Breast epithelium (tissue), 4 donors: ENCODE measurements at places on chromosomes 6 and 20.

GRCh38 chr6:105509506-105510331, 106.8 kb upstream of the PREP start:
- DNase-seq = no peak

GRCh38 chr20:9179193-9179802, 110.4 kb downstream of the PLCB4 start:
- no peak for DNase-seq

- peak; percentile 96 for DNase-seq
Observed at GRCh38 chr20:18507218-18508191, at the start of gene SEC23B. SEC23B (plus strand) TSS chr20:18507940; CDS start chr20:18510836, 2,896 bp downstream.

DNA sequence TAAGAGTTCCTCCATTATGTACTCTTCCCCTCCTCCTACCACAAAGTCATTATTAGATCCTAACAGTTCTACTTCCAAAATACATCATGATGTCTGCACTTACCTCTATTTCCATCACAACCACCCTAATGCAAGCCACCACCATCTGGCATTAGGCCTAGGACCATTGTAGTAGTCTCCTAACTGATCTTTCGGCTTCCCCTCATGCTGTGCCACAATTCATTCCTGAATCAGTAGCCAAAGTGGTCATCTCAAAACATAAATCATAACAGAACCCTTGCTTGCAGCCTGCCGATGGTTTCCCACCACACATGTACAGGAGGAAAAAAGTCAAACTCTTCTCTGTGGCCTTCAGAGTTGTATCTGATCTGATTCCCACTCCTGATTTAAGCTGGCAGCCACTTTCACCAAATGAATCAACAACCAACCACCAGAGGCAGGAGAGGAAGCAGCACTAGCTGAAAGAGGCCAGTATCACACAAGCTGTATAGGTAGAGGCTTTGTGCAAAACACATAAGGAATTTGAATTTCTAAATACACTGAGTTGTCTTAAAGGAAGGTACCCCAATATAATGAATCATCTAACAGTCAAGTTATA, 26.1 kb downstream of the FAM184A start:
- DNase-seq = no peak

DNA sequence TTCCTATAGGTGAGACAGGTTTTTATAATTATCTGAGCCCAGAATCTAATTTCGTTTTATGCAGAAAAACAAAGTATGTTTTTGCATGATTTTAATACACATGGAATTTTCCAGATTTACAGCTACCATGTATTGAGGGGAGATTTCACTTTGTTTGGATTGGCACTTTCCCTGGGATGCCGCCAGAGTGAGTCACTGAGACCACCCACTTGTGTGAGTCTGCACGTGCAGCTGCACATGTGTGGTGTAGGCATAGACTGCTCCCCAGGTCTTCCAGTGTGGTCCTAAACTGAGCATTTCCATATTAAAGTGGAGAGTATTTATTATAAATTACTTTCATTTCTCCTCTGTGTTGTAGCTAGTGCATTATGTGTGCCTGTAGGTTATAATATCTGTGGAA, 186.8 kb downstream of the UBE3D start:
- no peak for DNase-seq

DNA sequence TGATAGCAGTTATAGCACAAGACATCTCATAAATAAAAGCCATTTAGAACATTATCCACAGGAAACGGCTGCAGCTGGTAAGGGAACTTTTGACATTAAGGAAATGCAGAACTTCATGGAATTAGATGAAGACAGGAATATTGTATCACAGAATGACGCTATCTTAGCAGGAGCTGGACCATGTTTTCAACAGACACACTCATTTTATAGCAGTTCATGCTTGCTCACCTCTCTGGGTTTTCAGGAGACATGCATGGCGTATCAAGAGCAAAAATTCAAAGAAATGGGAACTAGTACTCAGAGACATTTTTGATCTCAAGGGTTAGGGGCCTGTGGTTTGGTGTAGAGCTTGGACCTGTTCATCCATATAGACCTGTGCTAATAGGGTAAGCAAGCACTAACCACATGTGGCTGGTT, 125.0 kb downstream of the FYN start:
- DNase-seq = no peak

GRCh38 chr6:105921781-105922180, 164.4 kb upstream of the PRDM1 start:
- DNase-seq = no peak

- no peak for DNase-seq
Observed at GRCh38 chr6:168021581-168021980, 24.1 kb downstream of the KIF25 start.

GRCh38 chr20:63529861-63530787, 7.1 kb downstream of the PTK6 start:
- no peak for DNase-seq

- no peak for DNase-seq
Observed at GRCh38 chr20:59743308-59743707, 139.0 kb downstream of the PHACTR3 start.

GRCh38 chr20:61954276-61955021, 111.2 kb downstream of the TAF4 start:
- DNase-seq = peak; percentile 34

DNA sequence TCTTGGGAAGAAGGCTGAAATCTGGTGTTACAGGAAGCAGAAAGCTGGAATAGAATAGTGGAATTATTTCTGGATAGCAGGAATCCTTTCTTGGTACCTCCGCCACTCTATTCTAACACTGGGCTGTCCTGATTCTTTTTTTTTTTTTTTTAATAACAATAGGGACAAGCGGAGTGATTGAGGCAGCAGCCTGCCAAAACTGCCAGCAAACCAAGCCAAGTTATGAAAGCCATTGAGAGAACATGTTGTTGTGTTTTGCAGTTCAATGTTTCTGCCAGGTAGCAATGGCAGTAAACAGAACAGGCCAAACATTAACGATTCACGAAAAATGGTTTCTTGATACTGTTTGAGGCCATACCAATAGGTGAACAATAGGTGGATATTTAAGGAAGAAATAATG, 47.1 kb downstream of the SLC26A8 start:
- no peak for DNase-seq

DNA sequence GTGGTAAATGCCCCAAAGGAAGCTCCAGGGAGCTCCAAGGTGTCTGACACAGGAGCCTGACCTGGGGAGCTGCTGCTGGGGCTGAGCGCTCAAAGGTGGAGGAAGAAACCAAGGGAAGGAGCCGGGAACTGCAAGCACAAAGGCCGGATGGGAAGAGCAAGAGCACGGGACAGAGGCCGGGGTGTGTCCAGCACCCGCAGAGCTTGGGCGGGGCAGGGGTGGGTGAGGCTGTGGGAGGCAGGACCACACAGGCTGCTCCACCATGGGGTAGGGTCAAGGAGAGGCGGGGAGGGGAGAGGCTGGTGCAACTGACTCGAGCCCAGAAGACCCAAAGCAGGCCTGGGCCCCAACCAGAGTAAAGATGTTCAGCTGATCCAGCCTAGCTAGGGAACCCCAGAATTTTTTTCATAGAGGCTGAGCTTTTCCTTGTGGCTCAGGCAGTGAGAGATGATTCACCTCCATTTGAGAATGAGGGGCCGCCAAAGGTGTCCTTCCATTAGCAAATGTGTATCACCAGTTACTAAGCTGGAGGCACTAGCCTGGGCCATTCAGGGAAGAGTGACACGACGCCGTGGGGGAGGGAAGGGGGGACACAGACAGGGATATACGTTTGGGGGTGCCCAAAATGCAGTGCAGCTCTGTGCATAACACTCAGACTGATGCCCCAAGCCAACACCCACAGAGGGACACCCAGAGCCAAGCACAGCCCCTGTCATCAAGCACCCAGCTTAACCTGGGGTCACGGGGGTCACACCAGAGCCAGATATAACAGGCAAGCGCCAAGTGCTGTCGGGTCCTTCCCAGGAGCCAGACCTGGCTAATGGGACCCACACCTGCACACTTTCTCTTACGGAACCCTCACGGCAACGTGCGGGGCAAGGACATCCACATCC, 21.3 kb upstream of the TLDC2 start:
- no peak for DNase-seq

DNA sequence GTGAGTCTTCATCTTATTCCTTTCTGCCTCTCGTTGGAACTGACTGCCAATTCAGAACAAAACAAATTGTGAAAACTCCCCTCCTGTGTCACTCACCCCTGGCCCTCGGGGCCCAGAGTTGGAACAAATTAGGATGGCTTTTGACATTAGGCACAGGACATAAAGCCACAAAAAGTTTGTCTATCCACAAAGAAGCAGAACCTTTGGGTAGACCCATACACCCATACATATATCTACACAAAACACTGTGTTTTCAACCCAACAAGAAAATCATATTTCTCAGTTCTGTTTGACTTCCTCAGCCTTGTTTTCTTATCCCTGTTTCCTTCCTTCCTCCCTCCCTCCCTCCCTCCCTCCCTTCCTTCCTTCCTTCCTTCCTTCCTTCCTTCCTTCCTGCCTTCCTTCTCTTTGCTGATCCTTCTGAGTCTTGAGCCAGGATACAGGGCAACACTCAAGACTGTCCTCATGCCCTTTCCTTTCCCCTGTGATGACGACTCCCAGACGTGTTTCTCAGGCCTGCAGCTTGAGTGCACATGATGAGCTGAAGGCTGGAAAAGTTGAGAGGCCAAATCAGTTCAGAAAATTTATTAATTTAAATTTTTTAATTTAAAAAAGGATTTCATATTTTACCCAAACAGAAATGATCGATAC, 41.7 kb upstream of the NKX2-2 start:
- DNase-seq = no peak

DNA sequence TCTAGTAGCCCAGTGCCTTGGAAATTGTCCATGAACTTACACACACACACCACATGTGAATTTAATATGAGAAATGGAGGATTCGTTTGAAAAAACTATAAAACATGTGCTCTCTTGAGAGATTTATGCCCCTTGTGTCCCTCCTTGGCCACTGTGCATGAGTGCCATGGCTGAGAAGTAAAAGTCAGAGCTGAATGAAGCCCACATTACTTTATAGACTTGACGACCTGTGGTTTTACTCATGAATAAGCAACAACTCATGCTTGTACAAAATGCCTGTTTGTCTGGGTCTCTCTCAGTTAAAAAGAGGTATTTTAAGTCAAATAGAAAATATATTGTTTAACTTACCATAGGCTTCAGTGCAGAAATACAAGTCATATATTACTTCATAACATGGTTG, 102.7 kb downstream of the KCNQ5 start:
- no peak for DNase-seq

DNA sequence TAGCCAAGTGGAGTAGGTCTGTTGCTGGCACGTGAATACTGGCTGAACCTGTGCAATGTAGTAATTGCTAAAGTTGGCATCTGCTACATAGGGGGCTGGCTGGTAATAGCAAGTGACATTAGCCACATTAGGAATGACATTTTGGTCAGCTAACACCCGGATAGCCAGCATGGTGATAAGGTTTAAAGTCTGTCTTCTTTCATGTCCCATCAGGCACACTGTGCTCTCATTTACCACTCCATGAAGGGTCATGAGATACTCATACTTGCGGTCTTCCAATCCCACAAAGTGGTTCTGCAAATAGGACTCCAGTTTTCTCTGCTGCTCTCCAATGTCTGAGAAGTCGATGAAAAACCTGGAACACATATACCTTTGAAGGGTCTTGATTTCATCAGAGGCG, 2.8 kb downstream of the TENT5A start:
- no peak for DNase-seq

GRCh38 chr6:36963451-36964290, 9.1 kb downstream of the PI16 start:
- DNase-seq = no peak

GRCh38 chr20:13348311-13349234, 127.5 kb downstream of the ISM1 start:
- DNase-seq = no peak

DNA sequence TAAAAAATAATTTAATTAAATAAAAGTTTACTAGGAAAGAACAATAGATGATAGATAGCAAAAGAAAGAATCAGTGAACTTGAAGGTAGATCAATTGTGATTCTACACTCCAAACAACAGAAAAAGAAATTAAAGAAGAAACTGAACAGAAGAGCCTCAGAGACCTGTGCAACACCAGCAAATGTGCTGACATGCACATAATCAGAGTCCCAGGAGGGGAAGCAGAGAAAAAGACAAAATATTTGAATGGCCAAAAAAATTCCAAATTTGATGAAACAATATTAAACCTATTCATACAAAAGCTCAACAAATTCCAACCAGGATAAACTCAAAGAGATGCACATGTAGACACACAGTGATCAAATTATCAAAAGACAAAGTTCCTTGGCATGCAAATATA, 267.5 kb upstream of the OPRM1 start:
- DNase-seq = no peak

GRCh38 chr6:21332660-21333059, 260.9 kb upstream of the SOX4 start:
- DNase-seq = no peak

DNA sequence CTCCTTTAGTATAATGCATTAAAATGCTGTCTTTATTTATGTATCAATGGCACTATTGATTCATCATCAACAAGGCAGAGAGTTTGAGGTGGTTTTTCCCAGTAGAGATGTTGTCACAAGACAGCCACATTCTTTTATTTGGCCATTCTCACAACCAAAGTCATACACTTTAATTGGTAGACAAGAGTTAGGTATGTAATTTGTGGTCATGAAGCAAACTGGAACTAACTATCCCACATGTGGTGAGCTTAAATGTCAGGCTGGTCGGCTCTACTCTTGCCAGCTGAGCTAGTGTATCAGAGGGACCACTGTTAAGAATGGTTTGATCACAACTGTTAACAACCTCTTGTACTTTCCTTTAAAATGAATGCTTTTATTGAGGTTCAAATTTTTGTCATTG, 714.6 kb downstream of the CD109 start:
- DNase-seq = no peak

DNA sequence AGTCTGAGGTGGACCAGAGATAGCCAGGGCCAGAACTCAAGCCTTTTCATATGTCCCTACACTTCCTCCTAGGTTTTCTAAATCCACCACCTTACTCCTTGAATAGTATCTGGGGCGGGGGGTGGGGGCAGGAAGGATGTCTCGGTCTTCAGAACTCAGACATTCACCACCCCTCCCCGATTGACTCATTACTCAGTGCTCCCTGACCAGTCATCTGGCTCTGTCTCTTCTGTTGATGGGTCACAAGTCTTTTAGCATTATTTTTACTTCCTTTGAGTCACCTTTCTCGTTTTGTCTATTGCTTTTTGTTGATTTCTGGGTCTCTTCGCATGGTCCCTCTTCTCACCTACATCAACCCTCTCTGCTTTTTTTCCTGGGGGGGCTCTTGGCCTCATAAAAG, 23.3 kb downstream of the NOX3 start:
- DNase-seq = no peak
